ENCODE measurements at places on chromosomes 16 and 17. TPM values are rescaled to one million over a fixed set of nuclear protein-coding genes. Genes with fewer than 3 reads are reported as not detected.
A peak's percentile ranks its signal among the peaks of the same experiment; 100 is the strongest.

- no peak for DNase-seq
- H3K4me3 ChIP-seq, result no peak overlapping the region
- H3K27me3 ChIP-seq, result no peaks in the 10 kb centered on the region
- no peaks in the 10 kb centered on the region for H3K4me1 ChIP-seq
- H3K27ac ChIP-seq, result no peak overlapping the region
Measured at GRCh38 chr17:78474614-78475146, 96.2 kb downstream of the PGS1 start.

RNF112 gene
- total RNA-seq, result 2.9 TPM

TBC1D26 gene
- 0.33 TPM for total RNA-seq

DNA sequence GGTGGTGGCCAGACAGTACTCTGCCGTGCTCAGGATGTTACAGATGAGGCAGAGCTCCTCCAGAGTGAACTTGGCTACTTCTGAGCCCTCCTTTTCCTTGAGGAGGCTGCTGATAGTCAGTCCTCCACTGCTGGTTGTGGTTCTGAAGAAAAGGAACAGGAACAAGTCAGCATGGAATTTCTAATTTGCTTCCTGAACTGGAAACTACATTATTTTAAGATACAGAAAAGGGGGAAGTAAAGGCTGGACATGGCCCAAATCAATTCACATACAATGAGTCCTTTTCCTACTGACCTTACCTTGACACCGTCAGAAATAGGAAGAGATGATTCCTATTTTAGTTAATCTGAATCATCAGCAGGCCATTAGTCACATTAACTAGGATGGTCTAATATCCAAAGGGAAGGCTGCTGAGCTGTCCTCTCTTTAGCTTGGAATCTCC lies 154.2 kb downstream of the VPS53 start:
- peak overlapping the region; percentile 34 for H3K27ac ChIP-seq
- no peak overlapping the region for H3K4me3 ChIP-seq
- H3K27me3 ChIP-seq, result no peaks in the 10 kb centered on the region
- H3K4me1 ChIP-seq, result no peaks in the 10 kb centered on the region
- no peak for DNase-seq
- no peaks in the 10 kb centered on the region for H3K36me3 ChIP-seq

GRCh38 chr17:77798031-77798430 lies 160.5 kb upstream of the TNRC6C start:
- no peak overlapping the region for H3K27ac ChIP-seq
- H3K27me3 ChIP-seq, result no peaks in the 10 kb centered on the region
- DNase-seq, result no peak
- no peak overlapping the region for H3K4me3 ChIP-seq
- no peaks in the 10 kb centered on the region for H3K36me3 ChIP-seq

- H3K4me3 ChIP-seq, result peak overlapping the region; percentile 27
- no peaks in the 10 kb centered on the region for H3K4me1 ChIP-seq
- DNase-seq, result peak; percentile 69
- H3K27me3 ChIP-seq, result no peaks in the 10 kb centered on the region
Measured at GRCh38 chr16:3950343-3951193, 70.1 kb upstream of the CREBBP start.

CACNG3 gene
- not detected for total RNA-seq

DNA sequence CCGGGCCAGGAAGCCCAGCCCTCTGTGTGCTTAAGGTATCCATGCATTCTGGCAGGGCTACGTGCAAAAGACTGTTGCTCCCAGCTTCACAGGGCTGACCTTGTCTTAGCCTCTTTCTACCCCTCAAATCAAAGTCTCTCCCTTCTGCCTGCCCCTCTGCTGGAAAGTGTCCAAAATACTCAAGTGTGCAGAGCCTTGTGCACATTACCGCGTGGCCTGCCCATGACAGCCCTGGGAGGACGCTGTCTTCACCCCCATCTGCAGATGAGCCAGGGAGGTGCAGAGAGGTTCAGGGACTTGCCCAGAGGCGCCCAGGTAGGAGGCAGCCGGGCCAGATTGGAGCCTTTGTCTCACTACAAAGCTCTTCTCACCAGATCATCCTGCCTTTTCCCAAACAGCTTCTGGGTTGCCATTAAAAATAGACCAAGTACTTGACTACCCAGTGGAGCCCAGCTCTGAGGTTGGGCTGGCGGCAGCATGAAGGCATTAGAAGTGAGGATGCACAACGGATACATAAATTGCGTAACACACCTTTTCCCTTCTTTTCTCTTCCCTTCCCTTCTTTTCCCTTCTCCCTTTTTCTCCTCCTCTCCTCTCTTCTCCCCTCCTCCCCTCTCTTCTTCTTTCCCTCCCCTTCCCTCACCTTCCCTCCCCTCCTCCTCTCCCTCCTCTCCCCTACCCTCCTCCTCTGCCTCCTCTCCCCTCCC lies 3.5 kb downstream of the CACNG4 start:
- no peaks in the 10 kb centered on the region for H3K36me3 ChIP-seq
- H3K27me3 ChIP-seq, result peaks cover 3% of the 10 kb centered on the region
- H3K27ac ChIP-seq, result no peak overlapping the region
- no peak overlapping the region for H3K4me3 ChIP-seq

ITGB3 gene
- total RNA-seq, result 14.6 TPM

DNA sequence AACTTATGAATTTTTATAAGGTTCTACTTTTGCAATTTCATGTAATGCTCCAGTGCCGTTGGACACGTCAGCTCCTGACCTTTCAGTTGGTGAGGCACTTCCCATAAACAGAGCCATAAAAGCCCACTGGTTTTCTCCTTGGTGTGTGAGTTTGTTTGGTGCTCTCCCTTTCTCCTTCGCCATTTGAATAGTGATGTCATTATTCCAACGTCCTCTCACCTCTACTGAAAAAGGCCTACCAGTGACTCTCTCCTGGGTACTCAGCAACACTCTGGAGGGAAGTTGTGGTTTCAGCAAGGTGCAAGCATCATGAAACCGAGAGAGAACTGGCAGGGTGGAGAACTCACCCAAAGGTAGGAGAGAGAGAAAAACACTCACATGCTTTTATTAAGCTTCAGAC lies 29.6 kb upstream of the HNF1B start:
- H3K4me3 ChIP-seq, result no peak overlapping the region
- H3K4me1 ChIP-seq, result no peaks in the 10 kb centered on the region
- H3K36me3 ChIP-seq, result no peaks in the 10 kb centered on the region
- H3K27me3 ChIP-seq, result no peaks in the 10 kb centered on the region
- DNase-seq, result no peak
- no peak overlapping the region for H3K27ac ChIP-seq

OR4D1 gene
- total RNA-seq, result not detected

- no peak for DNase-seq
- no peak overlapping the region for H3K27ac ChIP-seq
- peaks cover 4% of the 10 kb centered on the region for H3K4me1 ChIP-seq
- H3K36me3 ChIP-seq, result no peaks in the 10 kb centered on the region
Measured at GRCh38 chr16:28875134-28876018, 2.9 kb upstream of the ATP2A1 start.

- no peak overlapping the region for H3K4me3 ChIP-seq
- H3K27ac ChIP-seq, result no peak overlapping the region
- no peaks in the 10 kb centered on the region for H3K4me1 ChIP-seq
- no peaks in the 10 kb centered on the region for H3K36me3 ChIP-seq
- no peak for DNase-seq
- H3K27me3 ChIP-seq, result no peaks in the 10 kb centered on the region
Measured at GRCh38 chr16:945271-946047, 25.3 kb downstream of the LMF1 start.

NRN1L gene
- total RNA-seq, result 1.3 TPM

ZACN gene
- total RNA-seq, result not detected

DNA sequence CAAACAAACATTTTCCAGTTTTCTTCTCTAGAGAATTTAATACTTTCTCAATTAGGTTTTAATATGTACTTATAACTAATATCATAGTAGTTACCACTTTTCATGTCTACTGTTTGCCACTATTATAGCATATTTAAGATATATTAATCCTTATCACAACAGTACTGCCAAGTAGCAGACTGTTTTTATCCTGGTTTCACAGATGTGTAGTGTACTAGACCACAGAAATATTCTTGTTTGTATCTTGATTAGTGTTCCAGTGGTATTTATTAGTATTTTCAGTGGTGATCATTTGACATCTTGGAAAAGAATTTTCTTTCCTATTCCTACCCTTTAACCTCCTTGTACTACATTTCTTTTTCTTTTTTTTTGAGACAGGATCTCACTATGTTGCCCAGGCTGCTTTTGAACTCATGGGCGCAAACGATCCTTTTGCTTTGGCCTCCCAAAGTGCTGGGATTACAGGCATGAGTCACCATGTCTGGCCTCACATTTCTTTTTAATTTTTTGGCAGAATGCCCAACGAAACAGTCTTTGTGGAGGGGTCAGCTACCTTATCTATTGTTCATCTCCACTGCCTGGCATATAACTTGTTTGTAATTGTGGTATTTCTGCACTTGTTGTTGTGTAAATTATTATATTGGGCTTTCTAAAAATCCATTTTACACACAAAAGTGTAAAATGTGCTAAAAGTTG lies 27.2 kb downstream of the MAP2K4 start:
- H3K27ac ChIP-seq, result no peak overlapping the region
- H3K4me1 ChIP-seq, result no peaks in the 10 kb centered on the region
- H3K27me3 ChIP-seq, result no peaks in the 10 kb centered on the region
- no peak for DNase-seq
- no peaks in the 10 kb centered on the region for H3K36me3 ChIP-seq

DNA sequence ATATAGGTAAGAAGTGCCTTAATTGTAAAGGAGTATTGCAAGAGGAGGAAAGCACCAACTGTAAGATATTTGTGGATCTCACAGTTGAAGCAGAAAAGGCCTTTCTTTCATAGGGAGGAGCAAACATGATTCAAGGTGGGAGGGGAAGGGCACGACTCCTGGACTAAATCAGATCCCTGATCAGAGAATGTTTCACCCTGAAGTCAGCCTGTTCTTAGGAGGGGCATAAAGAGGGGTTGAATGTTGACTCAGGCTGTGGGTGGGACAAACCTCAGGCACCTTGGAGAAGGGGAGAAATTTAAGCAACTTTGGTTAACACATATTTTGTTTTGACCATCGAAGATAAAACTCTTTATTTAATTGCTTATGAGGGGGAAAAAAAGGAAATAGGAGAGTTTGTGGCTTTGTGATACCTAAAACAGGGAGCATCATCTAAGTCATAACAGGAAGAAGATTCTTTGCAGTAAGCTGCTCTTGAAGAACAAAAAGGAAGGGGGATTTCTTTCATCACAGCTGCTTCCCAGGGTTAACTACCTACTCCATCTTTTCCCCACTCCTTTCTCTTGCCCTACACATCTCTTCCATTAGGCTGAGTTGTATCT lies 158.6 kb upstream of the ZNF267 start:
- H3K27ac ChIP-seq, result no peak overlapping the region
- DNase-seq, result no peak
- peak overlapping the region; percentile 76 for H3K4me3 ChIP-seq
- H3K27me3 ChIP-seq, result no peaks in the 10 kb centered on the region
- no peaks in the 10 kb centered on the region for H3K4me1 ChIP-seq
- no peaks in the 10 kb centered on the region for H3K36me3 ChIP-seq

DNA sequence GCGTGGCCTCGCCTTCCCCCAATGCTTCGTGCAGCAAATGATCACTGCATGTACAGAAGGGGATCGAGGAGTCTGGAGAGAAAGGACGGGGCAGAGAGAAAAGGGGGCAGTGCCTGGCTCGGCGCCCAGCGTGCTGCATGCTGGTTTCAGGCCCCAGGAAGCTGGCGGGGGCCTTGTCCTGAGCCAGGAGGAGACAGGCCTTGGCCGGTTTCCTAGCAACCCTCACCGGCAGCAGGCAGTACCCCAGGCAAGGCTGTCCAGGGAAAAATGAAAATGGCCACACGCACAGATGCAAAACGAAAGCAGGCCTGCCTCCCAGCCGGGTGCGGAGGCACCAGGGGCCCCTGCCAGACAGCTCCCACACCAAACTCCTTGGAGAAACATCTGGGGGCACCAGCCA lies 126.3 kb downstream of the ZFHX3 start:
- no peak overlapping the region for H3K27ac ChIP-seq
- DNase-seq, result no peak
- no peaks in the 10 kb centered on the region for H3K27me3 ChIP-seq
- no peaks in the 10 kb centered on the region for H3K36me3 ChIP-seq

MSLN gene
- total RNA-seq, result 49.2 TPM

DNA sequence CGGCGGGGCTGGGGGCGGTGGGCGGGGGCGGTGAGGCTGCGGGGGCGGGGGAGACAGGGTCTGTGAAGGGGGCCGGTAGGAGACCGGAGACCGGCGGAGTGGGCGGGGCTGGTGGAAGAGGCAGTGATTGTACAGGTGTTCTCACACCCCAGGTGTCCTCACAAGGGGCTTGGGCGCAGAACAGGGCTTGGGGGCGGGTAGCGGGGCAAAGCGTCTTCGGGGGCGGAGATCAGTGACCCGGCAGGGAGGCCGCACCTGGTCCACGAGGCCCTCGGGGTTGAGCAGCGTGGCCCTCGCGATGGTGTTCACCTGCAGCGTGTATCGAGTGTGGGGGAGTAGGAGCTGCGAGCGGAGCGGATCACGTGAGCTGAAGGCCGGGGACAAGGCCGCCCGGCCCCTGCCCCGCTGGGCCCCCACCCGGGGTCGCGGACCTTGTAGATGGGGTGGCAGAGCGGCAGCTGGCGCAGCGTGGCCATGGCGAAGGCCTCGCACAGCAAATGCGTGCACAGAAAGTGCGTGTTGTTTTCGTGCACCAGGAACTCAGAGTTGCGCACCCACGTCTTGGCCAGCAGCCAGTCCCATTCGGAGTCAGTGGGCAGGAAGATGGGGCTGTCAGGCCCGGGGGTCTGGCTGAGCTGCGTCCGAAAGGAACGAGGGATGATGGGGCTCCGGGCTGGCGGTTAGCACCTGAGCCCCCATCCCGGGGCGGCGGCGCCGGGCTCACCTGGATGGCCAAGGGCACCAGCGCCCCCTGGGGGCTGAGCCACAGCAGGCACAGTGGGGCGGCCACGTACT lies 8.5 kb downstream of the ALOXE3 start:
- no peaks in the 10 kb centered on the region for H3K36me3 ChIP-seq
- no peak overlapping the region for H3K27ac ChIP-seq
- peak; percentile 78 for DNase-seq

GPR139 gene
- total RNA-seq, result not detected

GRB7 gene
- total RNA-seq, result 69.2 TPM

GP1BA gene
- not detected for total RNA-seq

HS3ST3B1 gene
- 0.96 TPM for total RNA-seq

- no peak overlapping the region for H3K27ac ChIP-seq
- H3K36me3 ChIP-seq, result no peaks in the 10 kb centered on the region
- no peaks in the 10 kb centered on the region for H3K27me3 ChIP-seq
- no peak overlapping the region for H3K4me3 ChIP-seq
Measured at GRCh38 chr16:7513429-7513828, 180.8 kb downstream of the RBFOX1 start.

DNA sequence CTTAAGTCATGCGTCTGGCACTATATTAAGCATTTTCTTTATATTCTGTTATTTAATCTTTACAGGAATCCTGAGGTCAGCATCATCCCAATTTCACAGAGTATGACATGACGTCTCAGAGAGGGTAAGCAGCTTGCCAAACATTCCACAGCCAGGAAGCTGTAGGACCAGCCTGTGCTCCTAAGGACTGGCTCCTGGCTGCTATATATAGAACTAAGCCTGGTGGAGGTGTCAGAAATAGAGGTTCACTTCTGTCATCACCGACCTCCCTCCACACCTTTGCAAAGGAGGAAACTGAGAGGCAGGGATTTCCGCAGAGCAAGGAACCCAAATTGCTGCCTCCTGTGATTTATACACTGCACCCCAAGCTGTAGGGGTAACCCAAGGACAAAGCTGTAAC lies 37.9 kb upstream of the NDRG4 start:
- H3K36me3 ChIP-seq, result no peaks in the 10 kb centered on the region
- no peak overlapping the region for H3K27ac ChIP-seq
- DNase-seq, result no peak
- H3K4me3 ChIP-seq, result no peak overlapping the region
- peaks cover 46% of the 10 kb centered on the region for H3K27me3 ChIP-seq
- H3K4me1 ChIP-seq, result peaks cover 12% of the 10 kb centered on the region

CD19 gene
- total RNA-seq, result not detected

CES1 gene
- total RNA-seq, result 128 TPM

Data from breast epithelium (tissue), 4 donors.